DMS153 (cell line): ENCODE measurements at places on chromosomes 11 and 22.
A peak's percentile ranks its signal among the peaks of the same experiment; 100 is the strongest.

DNA sequence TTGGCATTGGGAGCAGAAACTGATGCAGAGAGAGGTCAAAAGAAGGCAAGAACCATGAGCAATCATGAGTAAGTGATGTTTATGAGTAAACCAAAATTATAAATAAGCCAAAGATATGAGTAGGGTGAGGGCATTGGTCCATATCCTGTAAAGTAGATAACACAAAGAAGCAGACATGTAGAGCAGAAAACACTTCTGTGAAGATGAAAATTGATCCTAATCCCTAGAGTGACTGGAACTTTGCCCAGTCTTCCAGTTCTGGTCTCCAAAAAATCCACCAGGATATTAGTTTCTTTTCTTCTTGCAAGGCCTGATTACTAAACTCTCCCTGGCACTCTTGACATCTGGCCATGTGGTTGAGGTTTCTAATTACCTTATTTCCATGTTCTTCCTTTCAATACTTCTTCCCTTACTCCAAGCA is 13.7 kb upstream of the DRD2 start:
- no peak for DNase-seq

DNA sequence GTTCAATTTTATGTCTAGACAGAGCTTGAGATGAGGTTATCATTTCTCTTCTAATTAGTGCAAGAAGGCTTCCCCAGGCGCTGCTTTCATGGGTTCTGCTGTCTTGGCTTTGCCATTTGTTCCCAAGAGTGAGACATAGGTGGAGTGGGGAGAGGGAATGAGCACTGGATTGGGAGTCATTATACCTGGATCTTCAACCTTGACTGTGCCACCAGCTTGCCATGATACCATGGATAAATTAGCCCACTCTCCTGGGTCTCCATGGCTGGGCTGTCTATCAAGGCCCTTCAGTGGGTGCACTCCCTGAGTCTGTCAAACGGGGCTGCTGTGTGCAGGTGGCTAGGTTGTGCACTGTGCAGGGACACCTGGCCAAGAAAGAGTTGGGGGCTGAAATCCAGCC is 15.6 kb upstream of the NECTIN1 start:
- DNase-seq: no peak

- no peak for DNase-seq
These were observed 81.6 kb downstream of the PDHX start for GRCh38 chr11:34997952-34998528.

DNA sequence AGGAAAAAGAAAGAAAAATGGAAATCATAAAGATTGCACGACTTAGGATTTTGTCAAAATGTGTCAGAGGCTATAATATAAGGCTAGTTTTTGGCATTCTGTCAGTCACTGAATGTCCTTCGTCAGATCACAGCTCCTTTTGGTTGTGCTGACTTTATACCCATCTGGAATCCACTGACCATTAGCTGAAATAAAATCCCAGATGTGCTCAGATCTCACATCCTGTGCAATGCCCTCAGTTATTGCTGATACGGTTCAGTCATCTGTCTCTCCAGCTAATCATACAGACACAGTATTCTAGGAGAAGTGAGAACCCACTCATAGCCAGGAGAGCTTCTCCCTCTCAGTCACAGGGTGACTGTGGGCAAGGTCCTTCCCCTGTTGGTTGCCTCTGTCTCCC is 11.5 kb downstream of the CD44 start:
- no peak for DNase-seq

DNA sequence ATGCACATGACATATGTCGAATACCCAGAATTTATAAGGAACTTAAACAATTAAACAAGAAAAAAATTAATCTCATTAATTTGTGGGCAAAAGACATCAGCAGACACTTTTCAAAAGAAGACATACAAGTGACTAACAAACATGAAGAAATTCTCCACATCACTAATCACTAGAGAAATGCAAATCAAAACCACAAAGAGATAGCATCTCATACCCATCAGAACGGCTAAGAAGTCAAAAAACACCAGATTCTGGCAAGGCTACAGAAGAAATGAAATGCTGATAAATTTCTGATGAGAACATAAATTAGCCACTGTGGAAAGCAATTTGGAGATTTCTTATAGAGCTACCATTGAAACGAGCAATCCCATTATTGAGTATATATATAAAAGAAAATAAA is 210.6 kb upstream of the LUZP2 start:
- no peak for DNase-seq

GRCh38 chr11:118902336-118903203 is 18.9 kb downstream of the CXCR5 start:
- no peak for DNase-seq

GRCh38 chr11:103749158-103749557 is 287.3 kb upstream of the DDI1 start:
- no peak for DNase-seq

GRCh38 chr11:42646959-42647358 is 664.8 kb upstream of the API5 start:
- no peak for DNase-seq

GRCh38 chr22:48898524-48899250 is 929.0 kb downstream of the BRD1 start:
- DNase-seq: no peak

DNA sequence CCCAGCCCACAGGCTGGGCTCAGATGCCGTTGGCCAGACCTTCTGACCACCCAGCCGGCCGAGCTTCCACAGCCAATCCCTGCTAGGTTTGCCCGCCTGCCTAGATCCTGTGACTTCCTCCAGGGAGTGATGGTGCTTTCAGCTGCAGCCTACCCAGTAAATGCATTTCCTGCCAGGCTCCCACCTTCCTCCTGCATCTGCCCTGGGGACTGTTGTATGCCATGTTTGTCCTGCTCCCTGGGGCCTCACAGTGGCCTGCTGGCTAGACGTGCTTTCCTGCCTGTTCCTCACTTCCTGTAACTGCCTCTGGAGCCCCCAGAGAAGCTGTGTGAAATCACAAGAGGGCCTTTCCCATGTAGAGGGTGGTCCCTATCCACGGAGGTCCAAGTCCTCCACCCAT is 86.2 kb downstream of the GALNT18 start:
- peak; percentile 68 for DNase-seq

DNA sequence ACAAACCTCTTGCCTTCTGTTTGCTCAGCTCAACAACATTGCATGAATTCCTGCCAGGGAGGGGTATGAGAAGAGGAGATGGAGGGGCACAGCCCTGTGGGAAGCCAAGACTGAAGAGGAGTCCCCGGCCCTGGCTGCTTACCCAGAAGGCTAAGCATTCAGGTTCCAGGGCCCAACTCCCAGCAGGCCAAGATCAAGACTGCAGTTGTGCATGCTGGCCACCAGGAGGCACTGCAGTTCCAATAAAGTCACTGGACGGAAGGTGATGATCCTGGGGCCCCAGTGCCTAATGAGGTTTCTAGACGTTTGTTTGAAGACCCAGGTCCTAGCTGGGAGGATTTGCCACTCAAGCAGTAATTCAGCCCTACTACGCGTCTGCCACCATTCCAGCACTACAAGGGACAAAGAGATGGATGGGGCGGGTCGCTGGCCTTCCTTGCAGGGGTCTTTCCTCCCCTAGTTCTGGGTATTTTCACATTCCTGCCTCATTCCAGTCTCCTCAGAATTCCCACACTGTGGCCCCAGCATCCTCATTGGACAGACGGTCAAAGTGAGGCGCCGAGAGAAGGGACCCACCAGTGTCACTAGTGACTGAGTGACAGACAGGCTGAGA is 23.6 kb downstream of the ALX4 start:
- peak; percentile 49 for DNase-seq

DNA sequence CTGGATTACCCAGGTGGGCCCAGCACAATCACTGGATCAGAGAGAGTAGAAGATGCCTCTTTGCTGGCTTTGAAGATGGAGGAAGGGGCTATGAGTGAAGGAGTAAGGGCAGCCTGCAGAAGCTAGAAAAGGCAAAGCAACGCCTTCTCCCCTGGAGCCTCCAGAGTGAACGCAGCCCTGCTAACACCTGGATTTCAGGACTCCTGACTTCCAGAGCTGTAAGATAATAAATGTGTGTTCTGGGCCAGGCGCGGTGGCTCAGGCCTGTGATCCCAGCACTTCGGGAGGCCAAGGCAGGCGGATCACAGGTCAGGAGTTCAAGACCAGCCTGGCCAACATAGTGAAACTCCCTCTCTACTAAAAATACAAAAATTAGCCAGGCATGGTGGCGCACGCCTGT is 102.4 kb downstream of the MORC2 start:
- DNase-seq: no peak

DNA sequence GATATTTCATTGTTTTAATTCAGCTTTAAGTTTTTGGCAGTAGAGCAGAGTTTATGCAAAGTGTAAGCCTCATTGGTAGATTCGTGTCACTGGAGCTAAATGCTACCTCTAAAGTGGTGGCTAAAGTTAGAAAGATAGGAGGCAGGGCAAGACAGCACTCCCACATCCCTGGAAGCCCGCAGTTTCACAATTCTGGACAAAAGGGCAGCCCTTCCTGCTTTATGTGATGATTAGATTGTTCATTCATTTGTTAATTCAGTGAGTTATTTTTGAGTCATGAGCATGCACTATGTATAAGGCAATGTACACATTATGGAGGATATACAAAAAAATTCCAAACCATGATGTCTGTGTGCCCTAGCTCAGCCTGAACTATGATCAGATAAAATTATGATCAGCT is 52.1 kb upstream of the EIF3M start:
- no peak for DNase-seq

DNA sequence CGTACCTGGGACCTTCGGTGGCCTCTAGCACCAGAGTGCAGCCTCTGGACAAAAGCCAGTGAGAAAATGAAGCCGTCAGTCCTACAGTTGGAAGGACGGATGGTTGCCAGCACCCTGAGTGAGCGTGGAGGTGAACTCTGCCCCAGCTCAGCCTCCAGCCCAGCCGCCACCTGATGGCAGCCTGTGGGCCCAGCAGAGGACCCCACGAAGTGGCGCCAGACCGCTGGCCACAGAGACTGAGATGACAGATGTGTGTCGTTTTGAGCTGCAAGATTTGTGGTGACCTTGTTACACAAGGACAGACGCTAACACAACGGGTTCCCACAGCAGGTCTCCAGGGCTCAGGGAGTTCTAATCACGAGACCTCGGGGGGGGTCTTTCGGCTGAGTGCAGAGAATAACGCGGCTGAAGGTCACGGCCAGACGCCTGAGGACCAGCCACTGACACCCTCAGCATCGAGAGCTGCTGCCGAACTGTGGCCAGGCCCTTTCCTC is 75.0 kb downstream of the BRD1 start:
- DNase-seq: no peak

- no peak for DNase-seq
These were observed 5.9 kb upstream of the HEPACAM start for GRCh38 chr11:124941703-124942102.

- no peak for DNase-seq
These were observed 596.8 kb upstream of the CNTN5 start for GRCh38 chr11:98423933-98424332.

DNA sequence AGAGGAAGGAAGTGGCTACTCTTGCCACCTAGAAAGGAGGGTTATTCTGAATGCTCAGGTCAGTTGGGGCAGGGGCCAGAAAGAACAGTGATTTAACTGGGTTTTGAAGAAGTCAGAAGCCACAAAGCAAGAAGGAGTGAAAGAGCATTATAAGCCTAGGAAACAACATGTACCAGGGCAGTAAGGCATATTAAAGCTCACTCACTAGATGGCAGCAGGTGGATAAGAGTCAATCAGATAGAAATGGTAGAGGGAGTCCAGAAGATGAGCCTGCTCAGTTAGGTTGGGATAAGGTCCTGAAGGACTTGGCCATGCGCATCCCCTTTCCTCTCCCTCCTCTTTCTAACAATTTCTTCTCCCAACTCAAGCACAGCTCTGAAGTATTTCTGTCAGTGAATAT is 22.0 kb upstream of the PATE1 start:
- DNase-seq: peak; percentile 19

DNA sequence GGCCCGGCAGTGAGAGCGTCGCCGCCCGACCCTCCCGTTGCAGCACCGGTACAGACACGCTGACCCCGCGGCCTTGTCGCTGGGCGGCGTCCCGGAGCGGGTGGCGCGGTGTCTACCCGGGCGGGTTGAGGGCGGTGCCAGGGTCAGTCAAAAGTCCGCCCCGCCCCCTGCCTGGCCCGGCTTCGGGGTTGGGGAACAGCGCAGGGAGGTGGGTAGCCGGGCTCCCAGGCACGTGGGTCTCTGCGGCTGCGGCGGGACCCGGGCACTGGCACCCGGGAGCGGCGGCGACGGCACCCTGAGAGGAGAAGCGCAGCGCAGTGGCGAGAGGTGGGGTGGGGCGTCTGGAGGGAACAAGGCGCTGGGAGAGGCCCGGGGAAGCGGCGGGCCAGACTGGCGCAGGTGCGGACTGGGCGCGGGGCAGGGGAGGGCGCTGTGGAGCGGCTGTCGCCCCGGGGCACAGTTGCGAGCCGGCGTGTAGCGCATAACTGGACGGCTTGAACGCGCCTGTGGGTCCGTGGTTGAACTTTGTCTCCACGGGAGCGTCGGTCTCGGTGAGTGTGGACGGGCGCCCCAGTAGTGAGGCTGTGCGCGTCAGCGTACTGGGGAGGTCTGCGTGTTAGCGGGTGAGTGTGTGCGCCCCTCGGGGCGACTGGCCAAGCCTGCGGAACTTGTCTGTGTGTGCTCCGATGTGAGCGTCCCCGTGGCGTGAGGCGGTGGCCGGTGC is at the start of gene P2RY2:
P2RY2 (plus strand) TSS at position 176 of the 724 bp plus-strand sequence. CDS start 15,879 bp downstream, outside the sequence.
- peak; percentile 15 for DNase-seq

DNA sequence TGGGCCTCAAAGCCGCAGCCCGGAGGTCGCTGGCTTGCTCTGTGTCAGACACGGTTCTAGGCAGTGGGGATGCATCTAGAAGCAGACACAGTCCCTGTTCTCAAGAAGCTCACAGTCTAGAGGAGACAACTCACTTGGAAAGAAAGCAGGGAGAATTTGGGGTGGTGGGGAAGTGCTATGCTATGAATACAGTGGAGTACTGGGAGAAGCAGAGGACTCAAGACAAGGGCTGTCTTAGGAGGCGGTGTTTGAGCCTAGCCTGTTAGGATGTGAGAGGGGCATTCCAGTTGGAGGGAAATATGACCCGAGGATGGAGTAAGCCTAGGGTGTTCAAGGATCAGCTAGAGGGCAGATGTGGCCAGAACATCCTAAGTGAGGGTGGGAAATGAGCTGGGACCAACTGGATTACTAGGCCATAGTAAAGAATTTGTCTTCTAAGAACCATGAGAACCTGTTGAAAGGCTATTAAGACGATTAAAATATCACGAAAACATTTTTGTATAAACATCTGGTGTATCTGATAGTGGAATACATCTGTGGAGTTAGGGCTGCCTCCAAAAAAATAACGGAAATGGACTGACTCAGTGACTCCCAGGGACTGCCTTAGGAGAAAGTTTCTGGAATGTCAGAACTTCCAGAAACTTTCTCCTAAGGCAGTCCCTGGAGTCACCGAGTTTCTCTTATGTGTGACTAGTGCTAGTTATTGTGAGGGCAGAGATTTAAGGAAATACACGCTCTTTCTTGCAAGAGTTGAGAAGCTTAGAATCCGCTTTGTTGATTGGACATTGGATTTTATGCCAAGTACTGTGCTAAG is 1.1 kb upstream of the PITPNB start:
- DNase-seq: peak; percentile 8

DNA sequence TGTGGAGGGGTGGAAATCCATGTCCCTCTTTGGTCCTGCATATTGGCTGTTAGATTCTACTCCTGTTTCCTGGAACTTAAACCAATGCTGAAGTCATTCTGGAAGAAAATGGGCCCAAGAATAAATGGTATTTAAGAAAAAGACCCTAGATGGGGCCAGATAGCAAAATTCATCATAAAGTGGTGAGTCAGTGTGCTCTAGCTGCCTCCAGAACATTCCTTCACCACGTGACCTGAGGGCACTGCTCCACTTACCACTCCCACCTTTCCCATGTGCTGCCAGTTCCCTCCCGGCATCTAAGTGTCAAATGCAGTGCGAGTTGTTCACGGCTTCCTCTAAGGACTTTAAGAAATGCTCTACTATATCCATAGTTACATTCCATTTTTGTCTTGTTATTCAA is 30.9 kb upstream of the NAP1L4 start:
- no peak for DNase-seq
